LNCaP clone FGC (cell line): ENCODE measurements at places on chromosomes 12 and 14.

DNA sequence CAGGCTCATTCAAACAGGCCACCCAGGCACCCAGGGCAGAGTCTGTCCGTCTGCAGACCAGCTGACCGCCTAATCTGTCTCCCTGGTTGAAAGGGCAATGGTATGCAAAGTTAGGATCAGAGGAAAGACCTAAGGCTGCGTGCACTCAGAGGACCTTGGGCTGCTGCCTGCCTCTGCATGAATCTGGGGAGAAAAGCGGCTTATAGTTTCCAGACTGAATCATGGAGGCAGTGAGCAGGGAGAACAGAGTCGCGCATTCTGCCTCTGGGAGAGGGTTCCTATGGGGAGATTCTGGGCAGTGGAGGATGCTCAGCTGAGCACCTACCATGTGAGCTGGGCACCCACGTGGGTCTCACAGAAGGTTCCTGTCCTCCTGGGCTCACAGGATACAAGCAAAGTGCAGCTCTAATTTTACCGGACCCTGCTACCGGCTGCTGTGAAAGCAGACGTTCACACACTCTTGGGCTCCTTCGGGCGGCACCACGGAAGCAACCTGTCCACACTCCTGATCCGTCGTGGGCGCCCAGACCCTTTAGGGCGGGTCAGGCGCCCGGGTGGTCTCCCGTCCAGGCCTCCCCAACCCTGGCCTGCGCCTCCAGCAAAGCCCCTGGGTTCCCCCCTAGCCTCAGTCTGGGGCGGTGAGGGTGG, 772 bp downstream of the SCARB1 start:
- no peak for DNase-seq

DNA sequence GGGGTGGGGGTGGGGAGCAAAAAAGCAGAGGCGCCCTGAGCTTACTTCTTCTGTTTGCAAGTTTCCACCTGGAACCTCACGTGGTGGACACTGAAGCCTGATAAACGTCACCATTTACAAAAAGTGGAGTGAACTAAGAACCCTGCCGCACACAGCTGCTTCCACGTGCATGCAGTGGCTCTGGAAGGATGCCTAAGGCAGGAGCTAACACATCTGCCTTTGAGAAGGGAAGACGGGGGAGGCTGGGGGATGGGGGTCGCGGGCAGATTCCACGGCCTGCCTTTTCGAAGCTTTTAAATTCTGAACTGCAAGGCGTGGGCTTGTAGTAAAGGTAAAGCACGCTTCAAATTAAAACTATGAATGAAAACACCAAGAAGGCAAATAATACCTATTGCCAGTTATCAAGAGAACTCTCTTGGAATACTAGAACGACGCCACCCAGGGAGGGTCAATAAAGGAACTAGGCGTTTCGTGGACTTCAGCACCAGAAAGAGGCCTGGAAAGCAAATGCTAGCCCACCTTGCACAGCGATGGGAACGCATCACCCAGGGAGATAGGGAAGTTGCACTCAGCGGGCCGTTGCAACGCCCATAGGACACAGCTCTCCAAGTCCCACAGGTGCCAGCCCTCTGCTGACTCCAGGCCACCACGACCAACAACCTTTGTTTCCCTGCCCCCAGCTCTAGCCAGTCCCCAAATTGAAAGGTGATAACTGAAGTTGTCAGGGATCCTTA, 61.8 kb downstream of the TESC start:
- no peak for DNase-seq

- DNase-seq: peak; percentile 53
Observed at GRCh38 chr12:12470751-12471306, 91.8 kb downstream of the DUSP16 start.

DNA sequence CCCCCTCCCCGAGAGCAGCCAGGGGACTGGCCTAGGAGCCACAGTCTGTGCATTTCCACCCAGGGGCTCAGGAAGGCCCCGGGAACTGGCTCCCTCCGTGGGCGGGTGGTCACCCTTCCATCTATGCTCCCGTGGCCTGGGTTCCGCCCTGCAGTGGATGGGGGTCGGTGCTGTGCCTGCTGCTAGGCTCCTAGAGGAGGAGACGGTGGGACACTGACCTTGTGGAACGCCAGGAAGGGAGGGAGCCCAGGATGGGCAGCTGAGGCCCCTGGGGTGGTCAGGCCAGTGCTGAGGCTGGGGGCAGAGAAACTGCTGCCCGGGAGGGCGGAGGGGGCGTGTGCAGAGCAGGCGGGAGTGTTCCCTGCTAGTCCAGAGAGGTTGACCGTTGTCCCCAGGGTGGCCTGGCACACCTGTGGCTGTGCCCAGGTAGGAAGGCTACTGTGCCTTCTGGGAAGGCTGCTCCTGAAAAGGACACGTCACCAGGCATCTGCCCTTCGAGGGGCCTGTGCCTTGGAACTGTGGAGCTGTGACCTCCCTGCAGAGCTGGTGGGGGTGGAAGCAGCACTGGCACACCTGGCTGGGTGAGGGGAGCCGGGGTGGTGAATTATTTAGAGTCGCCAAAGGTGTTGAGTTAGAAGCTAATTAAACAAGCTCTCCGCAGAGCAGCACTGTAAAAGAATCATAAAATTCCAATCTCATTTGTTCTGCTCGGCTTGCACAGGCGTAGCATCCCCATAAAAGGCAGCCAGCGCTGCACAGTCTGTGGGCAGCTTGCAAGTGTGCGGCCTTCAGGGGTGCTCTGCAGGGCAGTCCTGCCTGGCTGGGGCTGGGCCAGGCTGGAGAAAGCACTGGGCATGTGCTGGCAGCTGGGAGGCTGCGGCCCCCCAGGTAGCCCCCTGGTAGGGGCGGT, 145.1 kb downstream of the KIF26A start:
- DNase-seq: no peak
